ENCODE measurements at places on chromosomes 1 and 21.

DNA sequence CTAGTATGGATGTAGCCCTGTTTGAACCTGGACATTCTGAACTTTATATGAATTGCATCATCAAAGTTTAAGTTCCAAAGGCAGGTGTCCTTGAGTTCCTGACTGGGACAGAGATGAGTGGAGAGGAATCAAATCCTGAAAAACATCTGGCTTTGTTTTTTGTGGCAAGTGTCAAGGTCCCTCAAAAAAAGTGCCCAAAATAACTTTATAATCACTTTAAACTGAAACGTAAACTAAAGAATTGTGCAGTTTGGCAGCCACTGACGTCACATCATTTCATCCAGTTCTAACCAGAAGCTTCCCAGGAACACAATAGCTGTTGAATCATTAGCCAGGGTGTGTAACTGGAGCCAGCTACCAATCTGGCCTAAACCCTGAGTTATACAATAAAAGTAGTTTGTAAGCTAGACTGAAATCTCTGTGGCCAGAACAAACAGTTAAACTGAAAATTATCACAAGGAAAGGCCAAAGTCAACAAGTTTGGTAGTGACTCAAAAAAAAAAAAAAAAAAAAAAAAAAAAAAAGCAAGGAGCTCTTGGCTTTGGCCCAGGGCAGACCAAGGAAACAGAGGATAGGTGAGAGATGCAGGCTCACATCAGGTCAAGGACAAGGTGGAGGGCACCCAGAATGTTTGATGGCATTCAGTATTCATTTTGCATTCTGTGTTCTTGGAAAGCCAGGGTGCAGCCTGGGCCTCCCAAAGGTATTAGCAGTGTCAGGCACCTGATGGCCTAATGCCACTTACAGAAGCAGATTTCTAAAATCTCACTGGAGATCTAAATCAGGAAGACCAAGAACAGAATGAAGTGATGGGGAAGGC lies 74.3 kb downstream of the TNFSF18 start:
- peak; percentile 72 for DNase-seq

DNA sequence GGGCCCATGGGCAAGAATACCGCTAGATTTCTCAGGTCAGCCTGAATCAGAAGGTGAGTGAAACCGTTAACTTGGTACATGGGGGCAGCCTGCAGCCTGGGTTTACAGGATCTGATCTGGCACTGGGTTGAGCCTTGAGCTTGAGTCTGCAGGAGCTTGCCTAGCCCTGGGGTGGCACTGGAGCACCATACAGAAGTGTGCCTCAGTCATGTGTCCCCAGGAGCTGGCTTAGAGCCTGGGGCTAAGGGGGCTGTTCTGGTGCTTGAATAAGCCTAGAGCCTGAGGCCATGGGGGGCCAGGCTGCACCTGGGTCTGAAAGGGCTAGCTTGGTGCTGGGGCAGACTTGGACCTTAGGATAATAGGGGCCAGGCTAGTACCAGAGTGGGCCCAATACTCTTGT lies 457.2 kb upstream of the PBX1 start:
- DNase-seq, result no peak

GRCh38 chr1:167223144-167224103 lies 2.7 kb downstream of the POU2F1 start:
- no peak for DNase-seq

DNA sequence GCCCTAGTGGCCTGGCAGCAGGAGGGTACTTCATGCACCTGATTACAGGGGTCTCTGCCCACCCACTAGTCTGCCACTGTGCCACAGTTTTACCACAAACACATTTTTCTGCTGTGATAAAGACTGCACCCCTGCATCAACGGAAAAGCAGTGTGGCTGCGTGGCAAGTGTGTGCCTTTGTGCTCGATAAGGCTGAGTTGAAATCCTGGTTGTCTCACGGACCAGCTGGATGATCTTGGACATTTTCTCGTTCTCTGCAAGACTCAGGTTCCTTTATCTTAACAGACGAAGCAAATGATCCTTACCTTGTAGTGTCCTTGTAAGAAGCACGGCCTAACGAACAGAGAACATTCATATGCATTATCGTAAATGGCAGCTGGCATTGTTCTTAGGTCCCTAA lies 10.2 kb downstream of the GRHL3 start:
- DNase-seq, result no peak

GRCh38 chr1:8742022-8742924 lies 75.2 kb downstream of the RERE start:
- no peak for DNase-seq
